ENCODE measurements at places on chromosomes 3 and 15. TPM values are rescaled to one million over a fixed set of nuclear protein-coding genes. Genes with fewer than 3 reads are reported as not detected.

The IGSF11 gene
- total RNA-seq: 0.46 TPM

- DNase-seq: no peak
Observed at GRCh38 chr3:45860481-45860880, 18.6 kb upstream of the LZTFL1 start.

GRCh38 chr3:197746209-197746608 lies 3.5 kb upstream of the FYTTD1 start:
- no peak for DNase-seq

The FAM3D gene
- total RNA-seq: not detected

DNA sequence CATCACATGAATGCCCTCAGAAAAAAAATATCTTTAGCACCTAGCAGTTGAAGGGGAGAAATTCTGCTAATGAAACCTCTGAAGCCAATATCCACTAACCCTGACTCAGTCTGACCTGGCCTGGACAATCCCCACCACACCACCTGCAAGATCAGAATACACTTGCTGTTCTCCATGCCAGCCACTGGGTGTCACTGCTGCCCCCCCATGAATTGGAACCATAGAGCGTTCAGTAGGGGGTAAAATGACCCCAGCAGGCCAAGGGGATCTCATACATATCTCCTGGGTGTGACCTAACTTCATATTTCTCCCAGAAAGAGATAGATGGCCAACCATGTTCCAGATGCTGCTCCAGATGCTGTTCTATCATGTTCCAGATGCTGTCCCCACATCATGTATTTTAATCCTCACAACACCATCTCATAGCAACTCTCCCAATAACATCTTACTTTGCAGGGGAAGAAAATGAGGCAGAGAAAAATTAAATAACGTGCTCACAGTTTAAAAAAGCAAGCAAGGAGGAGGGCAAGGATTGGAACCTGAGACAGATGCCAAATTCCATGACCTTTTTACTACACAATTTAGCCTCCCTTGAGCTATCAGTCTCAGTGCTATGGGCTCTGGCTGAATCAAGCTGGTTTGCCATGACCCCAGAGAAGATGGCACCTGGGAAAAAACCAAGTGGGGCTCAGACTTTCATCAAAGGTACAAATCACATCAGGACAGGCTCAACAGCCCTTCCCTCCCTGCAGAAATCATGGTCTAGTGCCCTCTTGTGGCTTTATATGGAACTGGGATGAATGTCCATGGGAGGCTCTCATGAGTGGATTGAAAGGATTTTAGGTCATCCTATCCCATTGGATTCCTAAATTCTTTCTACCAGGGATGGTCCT lies 12.4 kb downstream of the NTRK3 start:
- peak; percentile 15 for DNase-seq

DNA sequence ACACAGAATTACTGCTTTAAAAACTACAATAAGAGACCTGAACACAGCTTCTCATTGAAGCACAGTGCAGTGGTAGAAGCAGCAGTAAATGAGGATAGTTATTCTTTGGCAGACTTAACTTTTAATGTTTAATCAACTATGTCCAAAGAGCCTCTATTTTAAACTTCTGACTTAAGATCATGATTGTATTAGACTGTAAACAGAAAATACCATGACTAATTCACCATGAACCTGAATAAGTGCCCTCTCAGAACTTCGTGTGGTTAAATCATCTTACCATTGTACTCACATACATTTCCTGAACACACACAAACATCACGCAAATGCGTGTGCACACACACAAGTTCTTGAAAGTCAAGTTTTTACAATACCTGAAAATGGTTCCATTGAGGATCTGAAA lies 13.9 kb downstream of the CEP152 start:
- DNase-seq: no peak

Data from posterior vena cava (tissue), 2 donors.